ENCODE measurements at places on chromosomes 11 and 22. TPM values are rescaled to one million over a fixed set of nuclear protein-coding genes. Genes with fewer than 3 reads are reported as not detected.
A peak's percentile ranks its signal among the peaks of the same experiment; 100 is the strongest.

DNA sequence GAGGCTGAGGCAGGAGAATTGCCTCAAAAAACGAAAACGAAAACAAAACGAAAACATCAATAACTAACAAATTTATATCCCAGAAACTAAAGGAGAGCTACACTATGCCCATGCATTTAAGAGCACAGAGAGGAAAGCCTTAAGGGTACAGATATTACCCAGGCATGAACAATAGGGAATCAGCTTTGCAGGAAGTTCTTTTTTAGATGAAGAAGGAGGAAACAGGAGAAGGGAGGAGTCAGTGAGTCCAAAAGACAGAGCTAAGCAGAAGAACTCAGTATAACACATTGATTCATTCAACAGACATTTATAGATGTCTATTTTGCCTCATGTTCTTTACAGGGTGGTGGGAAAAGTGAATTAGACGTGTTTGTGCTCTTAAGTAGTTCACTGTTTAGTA lies 8.3 kb downstream of the MRPL17 start:
- no peak for DNase-seq

GRCh38 chr22:46027211-46028105 lies 50.5 kb upstream of the WNT7B start:
- DNase-seq, result no peak

CARD10 gene
- polyA plus RNA-seq, result 16.2 TPM

DNA sequence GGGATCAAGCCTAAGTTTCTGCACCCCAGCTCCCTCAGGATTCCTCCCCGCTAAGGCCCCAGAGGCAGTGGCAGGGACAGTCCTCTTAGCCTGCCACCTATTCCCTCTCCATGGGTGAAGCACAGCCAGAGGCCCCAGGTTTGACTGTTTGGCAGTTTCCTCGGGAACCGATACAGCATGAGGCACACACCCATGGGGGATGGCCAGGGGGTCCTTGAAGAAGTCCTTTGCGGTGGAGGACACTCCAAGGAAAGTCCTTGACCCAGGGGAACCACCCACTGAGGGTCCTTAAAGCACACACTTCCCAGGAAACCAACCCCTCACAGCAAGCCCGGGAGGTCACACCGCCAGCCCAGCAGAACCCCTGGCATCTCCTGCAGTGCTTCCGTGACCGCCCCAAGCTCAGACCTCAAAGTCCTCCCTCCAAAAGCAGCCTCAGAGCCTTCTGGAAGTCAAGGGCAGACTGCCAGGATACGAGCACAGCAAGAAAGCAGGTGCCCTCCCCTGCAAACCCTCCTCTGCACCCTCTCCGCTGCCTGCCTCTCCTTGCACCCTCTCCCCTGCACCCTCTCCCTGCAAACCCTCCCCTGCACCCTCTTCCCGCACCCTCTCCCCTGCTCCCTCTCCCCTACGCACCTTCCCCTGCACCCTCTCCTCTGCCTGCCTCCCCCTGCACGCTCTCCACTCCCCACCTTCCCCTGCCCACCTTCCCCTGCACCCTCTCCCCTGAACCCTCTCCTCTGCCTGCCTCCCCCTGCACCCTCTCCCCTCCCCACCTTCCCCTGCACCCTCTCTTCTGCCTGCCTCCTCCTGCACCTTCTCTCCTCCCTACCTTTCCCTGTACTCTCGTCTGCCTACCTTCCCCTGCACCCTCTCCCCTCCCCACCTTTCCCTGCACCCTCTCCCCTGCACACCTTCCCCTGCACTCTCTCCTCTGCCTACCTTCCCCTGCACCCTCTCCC lies 1.4 kb downstream of the SIGIRR start:
- no peak for DNase-seq

GRCh38 chr11:113587308-113587739 lies 112.1 kb upstream of the DRD2 start:
- DNase-seq, result no peak

DNA sequence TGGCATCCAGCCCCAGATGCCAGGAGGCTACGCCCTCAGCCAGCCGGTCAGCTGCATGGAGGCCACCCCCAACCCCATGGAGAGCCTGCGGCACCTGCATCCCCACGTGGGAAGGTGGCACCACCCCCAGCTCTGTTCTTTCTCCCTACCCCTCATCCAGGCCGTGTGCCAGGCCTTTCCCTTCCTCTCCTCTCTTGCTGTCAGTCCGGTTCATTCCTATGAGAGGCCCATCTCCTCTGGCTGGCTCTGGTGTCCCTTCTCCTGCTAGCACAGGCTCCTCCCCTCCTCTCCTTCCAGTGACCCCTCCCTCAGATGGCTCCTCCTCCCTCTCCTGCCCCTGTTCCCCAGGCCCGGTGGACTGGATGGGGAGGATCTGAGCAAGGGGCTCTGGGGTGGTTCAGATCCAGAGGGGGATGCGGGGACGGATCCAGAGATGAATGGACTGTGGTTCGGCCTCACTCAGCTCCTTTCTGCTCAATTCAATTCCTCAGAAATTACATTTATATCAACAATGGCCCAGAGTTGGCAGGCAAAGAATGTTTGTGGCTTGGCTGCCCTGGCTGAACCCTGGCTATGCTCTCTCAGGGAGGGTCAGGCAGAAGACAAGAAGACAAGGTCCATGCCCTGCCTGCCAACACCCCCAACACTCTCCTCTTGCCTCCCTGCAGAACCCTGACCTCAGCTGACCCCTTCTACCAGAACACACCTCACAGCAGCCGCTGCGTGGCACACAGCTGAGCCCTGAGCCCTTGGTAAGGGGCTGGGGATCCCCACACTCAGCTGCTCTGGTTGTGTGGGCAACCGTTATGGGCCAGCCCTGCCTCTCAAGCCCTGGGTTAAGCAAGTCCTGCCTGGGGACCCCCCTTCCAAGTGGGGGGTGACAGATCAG lies 18.5 kb upstream of the LRRC10B start:
- DNase-seq, result no peak

- DNase-seq, result no peak
Observed at GRCh38 chr22:43050995-43051394, 36.0 kb upstream of the PACSIN2 start.

TRIM66 gene
- 5.3 TPM for polyA plus RNA-seq

- peak; percentile 74 for DNase-seq
Observed at GRCh38 chr11:118689852-118690552, 10.6 kb upstream of the TREH start.

GRCh38 chr22:37148742-37149665 lies 712 bp downstream of the IL2RB start:
- DNase-seq, result no peak

GRCh38 chr11:98455500-98456307 lies 565.0 kb upstream of the CNTN5 start:
- no peak for DNase-seq

DNA sequence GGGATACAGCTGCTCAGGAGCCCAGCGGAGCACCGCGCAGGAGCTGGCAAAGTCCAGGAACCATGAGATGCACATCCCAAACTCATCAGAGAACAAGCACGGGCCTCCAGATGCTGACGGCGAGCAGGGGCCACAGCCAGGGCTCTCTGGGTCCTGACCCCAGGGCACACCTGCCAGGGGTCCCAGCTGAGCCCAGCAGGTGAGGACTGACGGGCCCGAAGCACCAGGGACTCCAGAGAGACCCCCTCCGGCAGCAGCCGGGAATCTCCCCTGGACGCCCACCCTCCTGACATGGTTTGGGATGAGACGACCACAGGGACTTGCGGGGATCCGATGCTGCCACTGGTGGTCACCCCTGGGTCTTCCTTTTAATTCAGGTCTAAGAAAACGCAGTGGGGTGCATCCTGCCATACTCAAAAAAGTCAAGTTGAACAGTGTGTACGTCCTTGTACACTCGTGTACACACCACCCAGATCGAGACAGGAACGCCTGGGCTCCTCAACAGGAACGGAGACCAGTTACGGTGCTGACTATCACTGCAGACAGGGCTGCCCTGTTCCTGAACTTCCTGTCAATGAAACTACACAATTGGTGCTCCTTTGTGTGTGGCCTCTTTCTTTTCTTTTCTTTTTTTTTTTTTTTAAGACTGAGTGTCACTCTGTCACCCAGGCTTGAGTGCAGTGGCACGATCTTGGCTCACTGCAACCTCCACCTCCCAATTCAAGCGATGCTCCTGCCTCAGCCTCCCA lies 21.9 kb downstream of the TTLL8 start:
- DNase-seq, result no peak

DNA sequence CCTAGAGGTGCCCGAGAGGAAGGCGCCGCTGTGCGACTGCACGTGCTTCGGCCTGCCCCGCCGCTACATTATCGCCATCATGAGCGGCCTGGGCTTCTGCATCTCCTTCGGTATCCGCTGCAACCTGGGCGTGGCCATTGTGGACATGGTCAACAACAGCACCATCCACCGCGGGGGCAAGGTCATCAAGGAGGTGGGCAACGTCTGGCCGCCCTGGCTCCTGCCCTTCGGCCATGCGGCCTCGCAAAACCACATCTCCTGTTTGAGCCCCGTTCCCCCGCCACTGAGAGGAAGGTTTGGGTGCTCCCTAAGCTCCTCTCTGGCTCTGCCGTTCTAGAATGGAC lies 3.4 kb downstream of the SLC17A6 start:
- no peak for DNase-seq
